ENCODE measurements at places on chromosomes 6 and 20.
A peak's percentile ranks its signal among the peaks of the same experiment; 100 is the strongest.

DNA sequence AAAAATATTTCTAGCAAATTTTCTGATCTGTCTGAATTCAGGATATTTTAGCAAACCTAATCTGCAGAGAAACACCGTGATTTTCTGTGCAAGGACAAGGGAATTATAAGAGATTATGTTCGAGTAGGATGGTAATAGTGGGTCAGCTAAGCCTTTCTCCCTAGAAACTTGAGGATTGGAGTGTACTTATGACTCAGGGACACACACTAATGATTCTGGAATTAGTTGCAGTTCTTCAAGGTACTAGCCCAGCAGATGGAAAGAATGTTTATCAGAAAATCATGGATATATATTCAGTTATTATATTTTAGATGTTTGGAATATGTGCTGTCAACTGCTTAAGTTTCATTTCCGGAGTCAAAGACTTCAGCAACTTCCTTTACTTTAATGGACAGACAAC lies 177.1 kb upstream of the MAP3K7 start:
- no peak for DNase-seq

- DNase-seq = peak; percentile 28
Measured at GRCh38 chr20:53149148-53149889, 177.2 kb downstream of the TSHZ2 start.

GRCh38 chr6:132333639-132334520 lies 67.4 kb downstream of the MOXD1 start:
- no peak for DNase-seq

GRCh38 chr6:93581371-93581770 lies 162.0 kb upstream of the EPHA7 start:
- peak; percentile 60 for DNase-seq

DNA sequence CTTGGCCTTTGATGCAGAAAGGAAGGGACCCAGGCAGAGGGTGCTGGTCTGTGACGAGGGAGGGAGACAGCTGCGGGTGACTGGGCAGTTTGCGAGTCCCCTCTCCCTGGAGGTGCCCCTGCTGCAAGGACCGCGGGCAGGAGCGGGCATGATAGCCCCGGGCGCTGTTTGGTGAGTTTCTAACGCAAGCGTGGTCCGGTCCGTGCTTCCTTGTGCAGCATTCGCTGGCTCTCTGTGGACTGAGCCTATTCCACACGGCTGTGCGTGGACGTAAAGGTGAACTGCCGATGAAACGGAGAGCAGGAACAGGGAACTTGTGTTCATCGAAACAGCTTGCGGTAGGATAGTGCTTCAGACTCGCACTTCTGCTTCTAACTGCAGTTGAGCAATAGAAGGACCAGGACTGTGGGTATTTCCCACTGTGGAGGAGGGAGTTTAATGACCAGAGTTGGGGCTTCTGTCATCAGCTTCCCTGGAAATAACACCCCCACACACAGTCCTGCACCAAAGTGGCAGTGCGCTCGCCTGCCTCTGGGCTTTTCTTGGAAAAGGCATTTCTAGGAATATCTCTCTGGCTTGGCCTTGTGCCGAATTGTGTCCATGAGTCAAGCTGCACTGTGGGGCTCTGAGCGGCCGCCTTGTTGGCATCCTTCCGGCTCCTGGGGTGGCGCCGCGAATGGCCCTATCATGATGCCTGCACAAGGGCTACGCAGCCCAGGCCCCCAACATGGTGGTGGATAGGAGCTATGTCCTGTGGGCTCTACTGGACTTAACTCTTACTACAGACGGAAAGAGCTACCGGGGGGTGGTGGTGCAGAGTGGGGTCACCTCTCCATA lies 48.9 kb downstream of the DUSP22 start:
- no peak for DNase-seq

DNA sequence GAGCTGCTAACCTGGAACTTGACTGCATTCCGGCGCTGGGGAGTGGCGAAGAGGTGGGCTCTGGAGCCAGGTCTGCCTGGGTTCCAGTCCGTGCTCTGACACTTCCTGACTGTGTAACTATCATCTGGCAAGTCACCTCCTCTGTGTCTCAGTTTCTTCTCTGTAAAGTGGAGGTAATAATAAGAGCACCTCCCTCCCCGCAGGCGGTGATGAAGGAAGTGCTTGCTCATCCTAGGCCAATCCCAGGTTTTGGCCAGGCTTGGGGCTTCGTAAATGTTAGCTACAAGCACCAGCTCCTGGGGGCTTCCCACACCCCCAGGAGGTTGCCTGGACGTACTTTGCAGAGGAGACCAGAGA lies 32.8 kb downstream of the SNAI1 start:
- DNase-seq = no peak

GRCh38 chr6:33428224-33428965 lies 8.5 kb downstream of the SYNGAP1 start:
- DNase-seq = no peak

DNA sequence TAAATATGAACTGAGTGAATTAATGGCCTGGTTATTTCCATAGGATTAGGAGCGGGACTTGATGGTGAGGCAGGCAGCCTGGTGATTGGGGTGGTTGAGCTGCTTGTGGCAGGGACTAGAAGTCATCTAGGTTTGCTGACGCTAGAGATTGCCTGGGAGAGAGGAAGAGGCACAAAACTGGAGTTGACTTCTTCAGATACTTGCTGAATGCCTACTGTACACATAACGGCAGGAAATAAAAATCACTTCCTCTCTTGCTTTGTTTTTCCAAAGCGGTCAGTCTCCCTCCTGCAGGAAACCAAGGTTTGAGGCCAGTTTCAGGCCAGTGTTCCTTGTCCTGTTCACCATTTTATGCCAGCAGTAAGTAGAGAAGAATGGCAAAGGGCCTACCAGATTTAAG lies 36.7 kb upstream of the MYLIP start:
- no peak for DNase-seq

DNA sequence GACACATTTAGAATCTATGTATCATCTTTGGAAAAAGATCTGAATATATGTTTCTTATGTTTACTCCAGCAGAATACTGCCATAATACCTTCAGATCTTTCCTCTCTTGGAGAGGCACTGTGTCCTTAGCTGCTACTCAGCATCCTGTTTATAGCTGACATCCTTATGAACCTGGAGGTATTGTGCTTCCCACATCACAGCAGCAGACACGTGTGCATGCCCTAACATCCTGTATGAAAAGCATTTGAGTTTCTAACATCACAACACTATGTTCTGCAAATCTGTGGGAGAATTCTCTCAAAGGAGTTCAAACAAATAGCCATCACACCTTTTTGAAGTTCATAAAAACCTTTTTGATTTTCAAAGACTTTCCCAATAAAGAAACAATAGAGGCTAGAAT lies 216.0 kb downstream of the GJA1 start:
- no peak for DNase-seq

GRCh38 chr6:132344811-132345210 lies 56.5 kb downstream of the MOXD1 start:
- no peak for DNase-seq
